Foreskin keratinocyte (primary cell): ENCODE measurements at places on chromosomes 4 and X. TPM values are rescaled to one million over a fixed set of nuclear protein-coding genes. Genes with fewer than 3 reads are reported as not detected.

- DNase-seq = no peak
Observed at GRCh38 chrX:19886375-19886774, 1.0 kb downstream of the SH3KBP1 start.

GRCh38 chr4:64174247-64174882 lies 234.9 kb downstream of the TECRL start:
- DNase-seq = peak; percentile 3

- no peak for DNase-seq
Observed at GRCh38 chr4:133136833-133137232, 12.3 kb upstream of the PCDH10 start.

GRCh38 chr4:140116442-140117104 lies 37.4 kb downstream of the MAML3 start:
- DNase-seq = no peak

- no peak for DNase-seq
Observed at GRCh38 chrX:21438792-21439191, 64.6 kb downstream of the CNKSR2 start.

GRCh38 chrX:136647677-136648360 lies at the start of gene CD40LG:
Gene CD40LG (plus strand): TSS chrX:136648158. CDS start chrX:136648249, 91 bp downstream.
- no peak for DNase-seq

- no peak for DNase-seq
Observed at GRCh38 chr4:2750719-2751605, 5.2 kb downstream of the TNIP2 start.

DNA sequence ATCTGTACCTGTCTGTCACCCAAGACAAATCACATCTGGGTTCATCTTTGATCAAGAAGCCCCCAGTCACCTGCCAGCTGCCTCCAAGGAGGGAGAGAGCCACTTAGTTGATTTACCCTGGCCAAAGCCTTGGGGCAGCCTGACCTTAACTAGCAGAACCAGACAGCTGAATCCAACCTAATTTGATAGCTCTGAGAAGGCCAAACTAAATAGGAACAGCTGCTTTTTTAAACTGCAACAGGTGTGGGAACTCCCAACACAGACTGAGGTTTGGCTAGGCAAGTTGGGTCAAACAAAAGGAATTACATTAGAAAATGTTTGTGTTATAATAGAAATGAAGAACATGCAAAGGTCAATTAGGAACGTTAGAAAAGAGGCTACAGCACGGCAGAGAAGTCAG lies 375.7 kb downstream of the NLGN4X start:
- no peak for DNase-seq

GRCh38 chrX:42414057-42414456 lies 363.9 kb downstream of the PPP1R2C start:
- DNase-seq = no peak

GRCh38 chr4:986879-987623 lies at the start of gene IDUA:
Gene IDUA (plus strand): TSS chr4:987044. CDS start chr4:987085, 41 bp downstream.
- no peak for DNase-seq

DNA sequence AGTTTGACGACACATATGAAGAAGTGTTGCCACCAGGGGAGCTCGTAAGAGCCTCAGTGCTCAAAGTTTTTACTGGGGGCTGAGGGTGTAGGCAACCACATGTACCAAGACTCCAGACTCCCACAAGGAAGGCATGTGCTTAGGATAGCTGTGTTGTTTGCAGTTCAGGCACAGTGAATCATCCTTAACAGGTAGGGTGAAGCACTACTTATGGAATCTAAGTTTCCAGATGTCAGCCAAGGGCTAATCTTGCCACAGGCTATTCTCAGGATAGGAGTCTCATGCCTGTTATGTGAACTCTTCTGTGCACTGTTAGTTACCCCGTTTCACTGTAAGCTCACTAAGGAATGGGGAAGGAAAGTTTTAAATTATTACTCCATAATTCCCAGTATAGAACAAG lies 202.6 kb downstream of the TMA16 start:
- peak; percentile 93 for DNase-seq

DNA sequence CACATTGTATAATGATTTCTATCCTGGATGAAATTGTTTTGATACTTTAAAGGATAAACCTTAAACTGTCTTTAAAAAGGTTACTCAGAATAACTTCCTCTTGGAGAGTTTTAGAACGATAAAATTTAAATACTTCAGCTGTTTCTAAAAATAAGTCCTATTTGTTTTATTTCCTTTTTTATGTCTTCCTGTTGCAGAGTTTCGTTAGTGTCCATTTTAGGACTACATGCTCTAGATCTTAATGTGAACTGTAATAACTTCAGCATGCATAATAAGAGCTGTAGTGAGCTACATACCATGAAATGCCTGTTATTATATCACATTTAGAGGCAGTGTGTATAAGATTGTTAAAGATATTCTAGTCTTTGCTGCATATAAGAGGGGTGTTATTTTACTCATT lies 14.6 kb downstream of the ATP10D start:
- DNase-seq = no peak

DNA sequence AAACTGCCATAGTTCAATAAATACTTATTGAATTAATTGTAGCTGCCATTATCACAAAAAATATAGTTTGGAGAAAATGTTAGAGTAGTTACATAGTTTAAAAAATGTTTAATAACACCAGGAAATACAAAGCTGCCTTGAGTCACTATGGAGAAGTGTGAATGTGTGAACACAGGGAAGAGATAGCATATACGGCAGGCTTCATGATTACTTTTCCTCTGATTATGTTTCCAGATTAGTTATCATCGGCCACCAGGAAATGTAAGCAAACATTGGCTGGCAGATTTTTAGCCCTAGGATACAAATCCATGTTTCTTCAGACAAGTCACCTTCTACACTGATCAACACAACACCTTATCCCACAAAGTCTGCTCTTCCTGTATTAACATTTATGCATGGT lies 4.4 kb downstream of the PRDM5 start:
- no peak for DNase-seq

DNA sequence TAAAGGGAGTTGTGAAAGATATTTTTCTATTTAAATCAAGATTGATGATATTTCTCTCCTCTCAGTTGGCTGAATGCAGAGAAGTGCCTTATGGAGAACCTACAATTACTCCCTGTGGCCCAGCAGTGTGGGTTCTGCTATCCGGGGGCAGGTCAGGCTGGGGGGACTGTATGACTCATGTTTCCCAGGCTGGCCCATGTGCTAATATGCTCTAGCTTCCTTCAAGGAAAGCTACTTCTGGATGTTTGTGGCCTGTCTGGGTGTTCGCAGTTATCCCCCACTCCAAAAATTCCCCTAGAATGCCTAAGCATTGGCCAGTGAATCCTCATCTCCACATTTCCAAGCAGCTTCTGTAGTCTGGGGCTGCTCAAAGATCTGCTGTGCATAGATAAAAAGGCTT lies 58.9 kb upstream of the SPP1 start:
- DNase-seq = no peak

- no peak for DNase-seq
Observed at GRCh38 chr4:61918987-61919386, 718.9 kb downstream of the ADGRL3 start.

DNA sequence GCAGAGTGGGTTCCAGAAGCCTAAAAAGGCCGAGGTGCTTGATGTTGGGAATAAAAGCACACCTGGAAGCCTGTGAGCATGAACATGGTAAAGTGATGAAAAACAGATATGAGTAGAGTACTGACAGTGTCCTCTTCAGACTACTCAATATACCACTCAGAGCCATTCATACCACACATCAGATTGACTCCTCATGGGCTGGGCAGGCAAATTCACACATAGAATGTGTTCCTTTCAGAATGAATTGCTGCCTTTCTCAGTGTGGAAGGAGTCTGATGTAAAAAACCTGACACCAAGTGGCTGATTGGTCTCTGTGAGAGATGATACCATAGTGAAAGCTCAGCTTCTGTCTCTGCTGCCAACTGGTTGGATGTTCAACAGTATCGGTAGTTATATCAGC lies 442.7 kb downstream of the RAPGEF2 start:
- no peak for DNase-seq

DNA sequence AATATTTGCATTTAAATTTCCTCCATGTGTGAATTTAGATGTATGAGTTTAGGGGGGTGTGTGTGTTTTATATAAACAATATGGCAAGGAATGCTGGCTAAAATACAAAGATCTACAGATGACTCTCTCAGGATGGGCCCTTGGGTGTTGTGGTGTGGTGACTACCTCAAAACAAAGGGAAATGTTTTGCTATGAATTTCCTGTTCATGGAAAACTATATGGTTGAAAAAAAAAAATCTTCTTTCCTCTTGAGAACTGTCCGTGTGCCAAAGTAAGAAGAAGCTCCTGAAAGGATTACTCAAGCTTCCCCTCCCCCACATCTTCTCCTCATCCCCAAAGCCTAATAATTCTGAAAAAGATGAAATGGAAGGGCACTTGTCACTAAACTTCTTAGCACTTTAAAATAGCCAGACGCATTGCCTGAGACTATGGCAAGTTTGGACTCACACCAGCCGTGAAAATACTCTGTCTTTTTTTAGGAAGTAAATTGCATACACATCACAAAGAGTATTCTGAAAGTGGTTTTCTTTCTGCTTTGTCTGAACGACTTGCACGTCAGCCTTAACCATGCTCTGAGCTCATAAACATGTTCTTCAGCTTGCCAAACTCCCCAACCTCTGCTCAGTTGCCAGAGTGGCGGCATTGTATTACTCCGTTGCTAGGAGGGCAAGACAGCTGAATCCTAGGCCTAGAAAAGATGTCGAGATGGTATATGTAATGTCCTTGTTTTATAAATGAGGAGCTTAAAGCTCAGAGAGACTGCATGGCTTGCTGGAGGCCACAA lies 250.4 kb upstream of the JADE1 start:
- no peak for DNase-seq

- no peak for DNase-seq
Observed at GRCh38 chr4:184282895-184283654, 65.4 kb upstream of the ENPP6 start.

DNA sequence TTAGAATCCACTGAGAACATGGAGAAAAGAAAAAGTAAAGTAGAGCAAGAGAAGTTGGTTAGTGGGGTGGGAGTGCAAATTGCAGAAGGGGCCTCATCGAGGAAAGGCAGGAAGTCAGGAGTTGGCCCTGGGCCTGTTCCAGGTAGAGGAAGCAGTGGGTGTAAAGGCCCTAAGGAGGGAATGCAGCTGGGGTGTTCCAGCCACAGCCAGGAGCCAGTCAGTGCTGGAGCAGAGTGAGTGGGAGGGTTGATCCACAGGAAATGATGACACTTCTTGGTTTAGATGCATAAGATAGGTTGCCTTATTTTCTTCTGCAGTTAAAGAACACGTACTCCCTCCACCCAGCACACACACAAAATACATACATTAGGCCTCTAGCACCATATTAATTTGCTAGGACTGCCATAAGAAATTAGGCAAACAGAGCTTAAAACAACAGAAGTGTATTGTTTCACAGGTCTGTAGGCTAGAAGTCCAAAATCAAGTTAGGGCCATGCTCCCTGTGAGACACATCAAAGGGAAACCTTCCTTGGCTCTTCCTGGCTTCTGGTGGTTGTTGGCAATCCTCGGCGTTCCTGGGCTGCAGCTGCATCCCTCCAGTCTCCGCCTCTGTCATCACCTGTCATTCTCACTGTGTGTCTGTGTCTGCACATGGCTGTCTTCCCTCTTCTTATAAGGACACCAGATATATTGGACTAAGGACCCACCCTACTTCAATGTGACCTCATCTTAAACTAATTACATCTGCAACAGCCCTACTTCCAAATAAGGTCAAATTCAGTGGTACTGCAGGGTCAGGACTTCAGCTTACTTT lies 205.9 kb downstream of the AASDH start:
- DNase-seq = no peak

DNA sequence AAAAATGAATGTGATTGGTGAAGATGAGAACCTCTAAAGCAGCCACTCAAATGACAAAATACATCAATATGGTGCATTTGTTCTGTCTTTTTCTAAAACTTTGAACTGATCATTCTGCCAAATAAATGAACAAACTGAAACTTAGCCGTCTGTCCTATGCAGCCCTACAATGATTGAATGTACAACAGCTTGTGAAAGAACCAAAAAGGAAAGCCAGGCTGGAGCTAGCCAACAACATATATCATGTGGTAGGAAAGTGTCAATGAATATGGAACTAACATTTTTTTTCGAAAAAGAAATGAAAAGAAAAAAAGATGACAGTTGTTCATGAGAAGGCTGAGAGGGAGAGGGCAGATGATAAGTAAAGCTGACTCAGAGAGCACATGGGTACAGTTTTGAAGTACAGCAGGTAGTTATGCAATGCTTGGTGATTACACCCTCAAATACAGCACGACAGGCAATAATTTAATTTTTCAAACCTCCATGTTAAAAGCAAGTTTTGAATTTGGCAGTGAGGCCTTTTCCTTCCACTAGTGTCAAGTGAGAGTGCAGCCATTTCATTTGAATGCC lies 21.2 kb upstream of the SLC7A11 start:
- DNase-seq = peak; percentile 68

GRCh38 chr4:105895583-105896460 lies 551 bp downstream of the NPNT start:
- DNase-seq = no peak

DNA sequence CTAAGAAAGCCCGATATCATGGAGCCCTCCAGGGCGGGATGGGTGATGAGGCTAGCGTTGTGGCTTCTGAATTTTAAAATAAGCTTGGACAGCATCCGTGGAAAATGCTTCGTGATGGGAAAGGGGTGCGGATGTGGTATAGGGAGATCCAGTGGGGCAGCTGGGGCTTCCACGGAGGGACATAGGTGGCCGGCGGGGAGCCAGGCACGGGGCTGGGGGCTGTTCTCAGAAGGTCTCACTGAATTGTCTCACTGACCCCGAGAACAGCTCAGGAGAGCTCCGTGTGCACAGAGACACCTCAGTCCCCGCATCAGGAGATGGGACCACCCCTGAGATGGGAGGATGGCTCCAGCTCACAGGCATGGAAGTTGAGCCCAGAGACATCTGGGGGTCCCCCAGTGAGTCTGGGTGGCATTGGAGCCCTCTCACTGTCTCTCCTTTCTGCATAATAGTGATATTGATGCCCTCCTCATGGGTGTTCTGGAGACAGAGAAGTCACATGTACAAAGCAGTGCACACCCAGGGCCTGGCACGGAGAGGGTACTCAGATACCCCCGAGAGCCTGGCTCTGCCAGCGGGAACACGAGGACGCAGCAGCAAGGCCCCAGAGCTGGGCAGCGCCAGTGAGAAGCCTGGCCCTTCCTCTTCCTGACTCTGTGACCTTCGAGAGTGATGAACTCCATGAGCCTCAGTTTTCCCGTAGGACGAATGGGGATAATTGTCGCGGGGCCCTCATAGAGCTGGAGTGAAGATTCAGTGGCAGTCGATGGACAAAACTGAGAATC lies 70.6 kb upstream of the PSAPL1 start:
- no peak for DNase-seq

- DNase-seq = peak; percentile 80
Observed at GRCh38 chr4:111641813-111642579, 503.3 kb upstream of the FAM241A start.

GRCh38 chr4:78218260-78218659 lies 161.1 kb downstream of the FRAS1 start:
- no peak for DNase-seq

- DNase-seq = no peak
Observed at GRCh38 chr4:160326110-160326509, 1223.2 kb downstream of the RAPGEF2 start.

Gene EGFL6
- total RNA-seq = not detected in 2 replicates

Gene ADH4
- not detected in 2 replicates for total RNA-seq

Gene ARHGAP36
- not detected in 2 replicates for total RNA-seq

Gene SMR3B
- not detected in 2 replicates for total RNA-seq

Gene UGT2A1
- not detected in 2 replicates for total RNA-seq

Gene HTR2C
- total RNA-seq = not detected in 2 replicates

Gene LRRC66
- 0.10 and 0.14 TPM in 2 replicates for total RNA-seq

Gene GLRA2
- total RNA-seq = not detected in 2 replicates

Gene NAP1L3
- 0.11 and 0.61 TPM in 2 replicates for total RNA-seq

Gene PABPC5
- not detected in 2 replicates for total RNA-seq

Gene ODAPH
- total RNA-seq = 0.53 and 0.71 TPM in 2 replicates

Gene TMEM156
- 0.21 and 0.61 TPM in 2 replicates for total RNA-seq
